ENCODE measurements at places on chromosomes 12 and 14. TPM values are rescaled to one million over a fixed set of nuclear protein-coding genes. Genes with fewer than 3 reads are reported as not detected.
A peak's percentile ranks its signal among the peaks of the same experiment; 100 is the strongest.

The ABCB9 gene
- 9.9 TPM for total RNA-seq

The SMIM41 gene
- not detected for total RNA-seq

The MYH6 gene
- total RNA-seq: not detected

The SLC7A7 gene
- total RNA-seq: 1.1 TPM

The RNF34 gene
- 36.6 TPM for total RNA-seq

The HOTAIR gene
- total RNA-seq: 4.0 TPM

The RILPL2 gene
- total RNA-seq: 4.3 TPM

DNA sequence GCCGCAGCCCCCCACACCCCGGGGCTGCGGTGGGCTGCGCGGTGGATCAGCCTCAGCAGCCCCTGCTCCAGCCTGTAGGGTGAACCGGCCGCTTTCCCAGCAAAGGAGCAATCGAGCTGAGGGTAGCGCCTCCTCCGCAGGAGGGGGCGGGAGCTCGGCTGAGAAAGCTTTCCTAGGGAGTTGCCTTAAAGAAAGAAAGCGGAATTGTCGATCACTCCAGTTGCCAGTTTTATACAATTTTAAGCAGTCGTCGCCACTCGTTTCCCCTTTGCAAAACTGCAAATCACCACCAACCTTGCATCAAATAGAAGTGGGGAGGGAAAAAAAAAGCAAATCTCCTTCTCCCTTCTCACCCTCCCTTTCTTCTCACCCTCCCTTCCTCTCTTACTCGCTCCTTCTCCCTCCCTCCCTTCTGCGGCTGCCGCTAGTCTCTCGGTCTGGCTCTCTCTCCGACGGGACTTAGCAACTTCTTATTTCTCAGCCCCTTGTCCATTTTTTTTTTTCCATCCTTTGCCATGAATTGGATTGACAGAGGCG lies at the start of gene PDE3A:
TSS of gene PDE3A (plus strand) at position 424 of the 537 bp plus-strand sequence. CDS start 748 bp downstream, outside the sequence.
- peak; percentile 18 for DNase-seq

DNA sequence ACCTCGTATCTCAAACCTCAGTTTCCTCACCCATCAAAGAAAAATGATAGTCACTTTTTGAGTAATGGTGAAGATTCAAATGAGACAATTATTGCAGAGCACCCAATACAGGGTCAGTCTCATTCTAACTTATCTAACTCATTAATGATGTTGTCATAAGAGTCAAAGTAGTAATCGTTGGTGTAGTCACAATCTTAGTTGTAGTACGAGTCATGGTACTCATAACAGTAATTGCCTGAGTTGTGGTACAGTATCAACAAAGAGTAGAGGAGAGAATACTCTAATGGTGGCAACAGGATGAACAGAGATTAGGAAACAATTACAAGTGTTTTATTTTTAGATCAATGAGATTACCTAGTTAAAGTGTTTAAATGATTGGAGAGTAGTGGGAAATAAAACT lies 93.6 kb upstream of the TMTC2 start:
- no peak for DNase-seq

DNA sequence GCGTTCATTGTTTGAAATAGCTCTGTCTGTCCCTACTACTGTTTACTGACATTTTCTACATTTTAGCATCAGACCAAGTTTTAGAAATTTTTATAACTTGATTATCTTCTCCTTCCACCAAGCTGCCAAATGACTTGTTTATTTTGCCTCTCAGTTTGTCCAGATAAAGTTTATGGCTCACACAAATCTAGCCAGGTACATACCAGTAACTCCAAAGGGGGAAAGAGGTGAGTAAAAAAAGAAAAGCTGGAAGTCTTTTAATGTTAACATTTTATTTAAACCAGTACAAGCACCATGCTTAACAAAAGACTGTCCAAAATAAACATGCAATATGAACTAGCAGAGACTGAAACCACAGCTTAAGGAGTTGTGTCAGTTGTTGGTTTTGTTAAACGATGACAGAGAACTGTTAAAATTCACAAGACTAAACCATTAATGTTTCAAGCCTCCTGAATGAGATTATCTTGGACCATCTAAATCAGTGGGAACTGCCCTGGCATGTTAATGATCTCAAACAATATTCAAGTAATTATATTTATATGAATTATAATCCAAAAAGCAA lies 14.5 kb downstream of the GMFB start:
- no peak for DNase-seq

DNA sequence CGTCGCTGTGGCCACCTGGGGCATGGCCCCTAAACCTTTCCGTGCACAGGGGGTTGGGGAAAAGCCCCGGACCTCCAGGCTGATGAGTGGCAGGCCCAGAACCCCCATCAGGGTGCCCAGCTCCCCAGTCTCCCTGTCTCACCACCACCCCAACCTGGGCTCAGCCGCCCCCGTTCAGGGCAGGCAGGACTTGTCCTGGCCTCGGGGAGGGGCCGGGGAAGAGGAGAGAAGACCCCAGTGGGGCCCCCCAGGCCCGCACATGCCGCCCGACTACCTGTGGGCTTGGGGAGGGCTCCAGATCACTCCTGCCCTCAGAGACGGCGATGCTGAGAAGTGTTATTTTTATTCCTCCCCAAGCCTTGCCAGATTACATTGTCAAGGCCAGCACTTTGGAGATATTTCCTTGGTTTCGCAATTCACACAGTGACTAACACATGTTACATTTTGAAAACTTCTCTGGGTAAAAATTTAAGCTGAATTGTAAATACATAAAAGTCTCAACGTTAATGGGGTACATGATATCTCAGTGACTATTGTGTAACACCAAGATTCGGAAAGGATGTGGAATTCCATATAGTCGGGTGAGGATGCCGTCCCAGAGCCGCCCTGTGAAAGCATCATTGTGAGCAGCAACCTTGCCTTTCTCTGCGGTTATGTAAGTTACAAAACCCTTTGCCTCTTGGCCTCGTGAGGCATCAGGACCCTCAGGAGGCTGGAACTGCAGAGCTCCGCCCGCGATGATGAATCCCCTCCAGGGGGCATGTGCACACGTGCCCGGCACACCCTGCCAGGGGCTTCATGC lies 85.6 kb upstream of the DIO3 start:
- DNase-seq: peak; percentile 54

GRCh38 chr12:33427071-33427470 lies 12.5 kb downstream of the SYT10 start:
- DNase-seq: no peak

DNA sequence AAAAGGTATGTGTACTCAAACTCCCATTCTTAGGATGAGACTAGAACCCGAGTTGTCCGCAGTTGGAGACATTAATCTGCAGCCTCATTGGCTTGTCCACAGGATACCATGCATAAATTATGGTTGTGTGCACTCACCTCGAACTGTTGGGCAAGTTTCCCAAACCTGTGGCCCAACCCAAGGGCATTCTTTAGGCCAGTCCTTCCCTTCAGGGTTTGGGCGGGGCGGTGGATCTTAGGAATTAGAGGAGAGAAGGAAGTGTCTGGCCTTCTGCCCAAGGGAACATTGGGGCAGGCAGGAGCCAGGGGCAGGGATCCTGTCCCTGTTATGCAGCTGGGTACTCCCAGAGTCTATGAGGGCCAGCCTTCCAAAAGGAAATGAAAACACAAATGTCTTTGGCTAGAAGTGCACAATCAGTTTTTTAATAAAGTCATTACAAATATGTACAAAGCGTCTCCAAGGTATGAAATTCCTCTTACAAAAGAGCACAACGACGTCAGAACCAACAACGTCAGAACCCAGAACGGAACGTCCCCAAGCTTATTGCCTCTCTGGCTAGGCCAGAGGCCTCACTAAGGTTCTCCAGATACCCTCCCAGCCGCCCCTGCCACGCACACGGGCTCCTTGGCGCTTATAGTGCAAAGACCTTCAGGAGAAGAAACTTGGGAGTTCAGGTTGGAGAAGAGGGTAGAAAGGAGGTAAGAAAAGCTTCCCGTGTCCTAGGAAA lies 25.3 kb downstream of the HRK start:
- no peak for DNase-seq

- DNase-seq: no peak
Observed at GRCh38 chr14:64974563-64974962, 2.4 kb upstream of the RAB15 start.

DNA sequence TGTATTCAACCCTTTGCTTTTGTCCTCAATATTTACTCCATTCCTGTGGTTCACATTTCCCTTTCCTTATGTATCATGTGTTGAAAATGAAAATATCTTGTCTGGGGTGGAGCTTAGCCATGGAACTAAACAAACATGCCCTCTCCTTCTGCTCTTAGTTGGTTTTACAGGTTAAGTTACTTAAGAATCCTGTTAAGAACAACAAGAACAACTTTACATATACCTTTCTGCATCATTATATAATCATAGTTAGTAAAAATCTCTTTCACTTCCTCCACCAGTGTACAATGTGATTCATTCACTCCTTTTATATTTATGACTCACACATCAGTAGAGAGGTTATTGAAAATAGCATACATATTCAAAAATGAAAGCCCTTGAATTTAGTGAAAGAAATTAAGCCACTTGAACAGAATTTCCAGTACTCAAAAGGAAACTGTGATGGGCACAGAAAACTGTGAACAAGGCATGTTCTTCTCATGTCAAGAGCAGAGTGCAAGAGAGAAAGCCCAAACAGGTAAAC lies 307.7 kb downstream of the CCDC91 start:
- DNase-seq: peak; percentile 5

GRCh38 chr12:77152623-77153193 lies 87.3 kb upstream of the E2F7 start:
- DNase-seq: peak; percentile 45

DNA sequence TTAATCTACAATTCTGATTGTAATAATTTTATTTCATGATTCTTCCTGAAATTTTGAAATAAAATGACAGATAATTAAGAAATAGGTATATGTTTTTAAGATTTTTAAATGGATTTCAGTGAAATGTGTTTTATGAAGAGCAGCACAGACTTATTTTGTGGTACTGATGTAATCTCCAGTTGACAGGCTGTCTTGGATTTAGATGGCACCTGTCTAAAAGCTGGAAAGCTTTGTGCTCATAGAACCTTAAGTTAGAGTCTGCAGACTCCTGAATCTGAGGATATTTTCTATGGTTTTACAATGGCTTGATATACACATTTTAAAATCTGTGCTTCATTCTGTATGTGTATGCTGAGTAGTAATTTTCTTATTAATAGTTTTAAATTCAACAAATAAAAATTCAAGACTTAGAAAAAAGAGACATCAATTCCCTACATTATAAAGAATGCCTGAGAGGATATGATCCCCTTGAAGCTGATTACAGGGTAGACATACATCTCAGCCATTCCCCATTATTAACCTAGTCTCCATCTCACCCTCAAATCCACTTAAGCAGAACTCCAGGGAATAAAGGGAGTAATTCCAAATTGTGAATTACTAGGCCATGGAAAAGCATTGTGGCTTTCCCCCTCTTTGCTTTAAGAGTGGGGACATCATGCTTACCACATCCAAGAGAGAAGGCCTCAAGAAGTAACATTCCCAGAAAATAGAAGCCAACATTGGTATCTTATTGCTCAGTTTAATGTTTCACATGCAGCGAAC lies 33.7 kb upstream of the ACSS3 start:
- no peak for DNase-seq

DNA sequence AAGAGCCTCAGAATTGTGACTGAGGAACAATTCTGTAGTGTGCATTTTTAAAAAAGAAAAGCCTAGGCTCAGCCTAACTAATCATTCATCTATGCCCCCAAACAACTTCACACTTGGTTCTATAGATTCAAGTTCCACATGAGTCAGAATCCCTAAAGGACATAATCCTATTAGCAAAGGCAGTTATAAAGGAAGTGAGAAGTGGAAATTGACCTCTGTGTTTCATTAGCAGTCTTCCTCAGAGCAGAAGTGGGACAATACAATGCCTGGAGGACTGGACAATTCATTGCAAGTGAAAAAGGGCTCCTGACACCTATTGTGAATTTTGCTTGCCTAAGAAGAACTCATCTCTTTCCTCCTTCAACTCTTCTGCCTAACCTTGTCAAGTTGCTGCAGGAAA lies 222.3 kb downstream of the PTPRO start:
- no peak for DNase-seq

GRCh38 chr12:14810953-14811483 lies 3.0 kb downstream of the SMCO3 start:
- DNase-seq: peak; percentile 32

- DNase-seq: peak; percentile 16
Observed at GRCh38 chr14:71193663-71194062, 286.4 kb downstream of the PCNX1 start.

GRCh38 chr14:51726166-51726899 lies 74.6 kb downstream of the FRMD6 start:
- DNase-seq: peak; percentile 60

DNA sequence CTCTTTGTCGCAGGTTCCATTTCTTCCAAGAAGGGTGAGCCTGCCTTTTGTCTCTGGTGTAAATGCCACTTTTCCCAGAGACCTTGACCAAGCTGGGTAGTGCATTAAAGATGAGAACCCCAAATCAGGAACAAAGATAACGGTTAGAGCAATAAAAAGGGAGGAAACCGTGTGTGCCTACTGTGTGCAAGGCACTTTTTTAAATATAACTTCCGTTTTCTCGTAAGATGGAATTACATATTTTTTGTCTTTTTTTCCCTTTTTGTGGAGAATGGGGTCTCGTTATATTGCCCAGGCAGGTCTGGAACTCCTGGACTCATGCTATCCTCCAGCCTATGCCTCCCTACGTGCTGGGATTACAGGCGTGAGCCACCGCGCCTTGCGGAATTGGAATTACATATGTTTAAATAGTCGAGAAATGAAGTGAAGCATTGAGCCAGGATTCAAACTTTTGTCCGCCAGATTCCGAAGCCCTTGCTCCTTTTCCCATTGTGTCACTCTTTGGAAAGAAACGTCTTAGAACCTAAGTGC lies 506 bp upstream of the NABP2 start:
- DNase-seq: no peak

DNA sequence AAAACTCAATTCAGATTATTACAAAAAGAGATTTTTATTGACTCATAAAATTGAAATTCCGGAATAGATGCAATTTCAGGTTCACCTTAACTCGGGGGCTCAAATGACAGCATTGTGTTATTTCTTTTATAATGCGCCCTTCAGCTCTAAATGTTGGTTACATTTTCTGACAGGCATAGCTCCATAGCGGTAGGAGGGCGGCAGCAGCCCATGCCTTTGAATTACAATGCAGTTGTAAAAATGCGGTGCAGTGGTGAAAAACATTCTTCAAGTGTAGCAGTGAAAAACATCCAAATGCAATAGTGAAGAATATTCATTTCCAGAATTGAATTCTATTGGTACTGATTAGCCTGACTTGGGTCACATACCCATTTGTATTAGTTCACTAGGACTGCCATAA lies 215.3 kb upstream of the PKP2 start:
- no peak for DNase-seq

DNA sequence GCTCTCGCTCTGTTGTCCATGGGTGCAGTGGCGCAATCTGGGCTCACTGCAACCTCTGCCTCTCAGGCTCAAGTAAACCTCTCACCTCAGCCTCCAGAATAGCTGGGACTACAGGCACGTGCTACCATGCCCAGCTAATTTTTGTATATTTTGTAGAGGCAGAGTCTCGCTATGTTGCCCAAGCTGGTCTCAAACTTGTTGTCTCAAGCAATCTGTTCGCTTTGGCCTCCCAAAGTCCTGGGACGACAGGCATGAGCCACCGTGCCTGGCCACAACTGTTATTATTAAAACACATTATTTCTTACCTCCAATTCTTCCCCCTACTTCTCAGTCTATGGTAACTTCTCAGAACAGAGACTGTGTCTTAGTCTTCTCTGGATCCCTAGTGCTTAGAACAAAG lies 143.3 kb downstream of the DICER1 start:
- DNase-seq: no peak

All from HFFc6 (cell line).